ENCODE measurements at places on chromosomes 12 and 14.

GRCh38 chr12:105285378-105285777 lies 45.1 kb upstream of the C12orf75 start:
- no peak for DNase-seq

DNA sequence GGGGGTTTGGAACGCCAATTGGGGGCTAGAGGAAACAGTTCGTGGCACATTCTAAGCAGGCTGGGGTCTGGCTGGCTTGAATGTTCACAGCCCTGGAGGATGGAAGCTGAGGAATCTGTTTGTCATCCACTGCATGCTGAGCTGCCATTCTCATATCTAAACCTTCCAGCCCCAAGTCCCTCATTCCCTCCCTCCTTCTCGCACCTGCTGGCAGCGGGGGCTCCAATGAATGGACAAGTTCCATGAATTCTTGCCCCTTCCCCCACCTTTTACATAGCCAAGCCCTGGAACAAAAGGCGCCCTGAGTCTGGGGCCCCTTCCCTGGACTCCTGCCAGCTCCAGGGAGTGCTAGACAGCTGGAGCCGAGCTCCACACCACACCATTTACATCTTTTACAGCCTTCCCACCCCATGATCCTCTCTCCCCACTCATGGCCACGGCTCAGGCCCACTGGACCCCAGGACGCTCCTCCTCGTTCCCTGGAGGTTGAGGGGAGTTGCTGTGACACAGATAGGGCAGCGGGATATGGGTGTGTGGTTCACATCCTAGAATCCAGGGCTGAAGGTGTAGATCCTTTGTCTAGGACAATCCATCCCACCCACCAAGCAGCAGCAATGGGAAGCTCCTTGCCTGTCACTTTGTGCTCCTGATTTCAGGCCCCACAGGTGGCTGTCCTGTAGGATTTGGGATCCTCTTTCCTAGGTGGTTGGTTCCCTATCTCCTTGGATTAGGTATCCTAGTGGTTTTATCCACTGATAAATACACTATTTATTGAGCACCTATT lies 21.7 kb upstream of the VRTN start:
- no peak for DNase-seq

DNA sequence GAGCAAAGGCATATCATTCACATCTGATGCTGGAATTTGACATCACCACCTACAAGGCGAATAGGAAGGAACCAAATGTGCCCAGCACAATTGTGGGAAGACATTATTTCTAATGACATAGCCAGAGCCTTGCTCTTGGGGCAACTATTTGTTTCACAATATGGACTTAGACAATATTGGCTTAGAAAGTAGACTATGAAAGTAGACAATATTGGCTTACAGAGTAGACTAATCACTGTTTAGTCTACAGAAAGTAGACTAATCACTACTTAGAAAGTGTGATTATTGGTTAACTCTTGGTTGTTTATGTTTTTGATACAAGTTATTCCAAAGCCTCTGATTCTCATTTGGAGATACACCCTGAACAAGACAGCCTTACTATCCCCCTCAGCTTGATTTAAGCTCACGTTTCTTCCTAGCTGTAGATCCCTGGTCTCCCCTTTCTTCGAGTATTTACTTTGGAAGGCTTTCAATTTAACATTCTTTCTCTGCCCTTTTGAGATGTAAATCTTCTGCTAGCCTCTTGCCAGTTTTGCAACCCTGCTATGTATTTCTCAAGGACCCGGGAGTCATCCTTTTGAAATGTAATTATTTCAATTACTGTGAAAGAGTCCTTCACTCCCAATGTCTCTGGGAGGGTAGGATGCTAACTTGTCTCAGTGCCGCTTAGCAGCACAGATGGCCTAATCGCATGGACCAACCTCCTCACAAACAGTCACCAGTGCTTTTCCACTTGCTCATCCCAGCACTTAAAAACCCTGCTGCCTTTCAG lies 843.2 kb downstream of the GALC start:
- peak; percentile 13 for DNase-seq

DNA sequence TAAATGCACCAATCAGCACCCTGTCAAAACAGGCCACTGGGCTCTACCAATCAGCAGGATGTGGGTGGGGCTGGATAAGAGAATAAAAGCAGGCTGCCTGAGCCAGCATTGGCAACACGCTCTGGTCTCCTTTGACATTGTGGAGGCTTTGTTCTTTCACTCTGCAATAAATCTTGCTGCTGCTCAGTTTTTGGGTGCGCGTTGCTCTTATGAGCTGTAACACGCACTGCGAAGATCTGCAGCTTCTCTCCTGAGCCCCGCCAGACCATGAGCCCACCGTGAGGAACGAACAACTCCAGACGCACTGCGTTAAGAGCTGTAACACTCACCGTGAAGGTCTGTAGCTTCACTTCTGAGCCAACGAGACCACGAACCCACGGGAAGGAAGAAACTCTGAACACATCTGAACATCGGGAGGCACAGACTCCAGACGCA lies 8.4 kb upstream of the PIANP start:
- DNase-seq: no peak

DNA sequence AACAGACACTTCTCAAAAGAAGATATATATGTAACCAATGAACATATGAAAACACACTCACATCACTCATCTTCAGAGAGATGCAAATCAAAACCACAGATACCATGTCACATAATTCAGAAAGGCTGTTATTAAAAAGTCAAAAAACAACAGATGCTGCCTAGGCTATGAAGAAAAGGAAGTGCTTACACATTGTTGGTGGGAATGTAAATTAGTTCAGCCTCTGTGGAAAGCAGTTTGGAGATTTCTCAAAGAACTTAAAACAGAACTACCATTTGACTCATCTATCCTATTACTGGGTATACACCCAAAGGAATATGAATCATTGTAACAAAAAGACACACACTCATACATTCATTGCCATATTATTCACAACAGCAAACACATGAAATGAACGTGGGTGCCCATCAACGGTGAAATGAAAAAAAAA lies 35.1 kb downstream of the EIF2S3B start:
- no peak for DNase-seq

- no peak for DNase-seq
These were observed 148.1 kb downstream of the KIF26A start for GRCh38 chr14:104286496-104286895.

- no peak for DNase-seq
These were observed 150.9 kb upstream of the GRIP1 start for GRCh38 chr12:66829660-66830325.

DNA sequence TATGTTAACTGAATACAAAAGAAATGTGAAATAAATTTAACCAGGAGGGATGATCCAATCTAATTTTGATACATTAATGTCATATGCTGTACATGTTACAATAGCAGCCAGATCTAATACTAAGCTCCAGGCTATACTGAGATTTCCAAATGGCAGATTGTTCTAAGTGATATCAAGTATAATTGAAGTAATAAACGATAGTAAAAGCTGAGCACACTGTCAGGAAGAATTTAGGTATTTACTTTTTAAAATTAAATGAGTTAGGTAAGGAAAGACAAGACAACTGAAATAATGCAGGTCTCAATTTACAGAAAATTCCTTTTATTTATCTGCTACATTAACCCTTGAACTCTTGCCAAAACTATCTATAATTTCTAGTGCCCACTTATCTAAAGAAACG lies 39.9 kb downstream of the INSM2 start:
- no peak for DNase-seq

DNA sequence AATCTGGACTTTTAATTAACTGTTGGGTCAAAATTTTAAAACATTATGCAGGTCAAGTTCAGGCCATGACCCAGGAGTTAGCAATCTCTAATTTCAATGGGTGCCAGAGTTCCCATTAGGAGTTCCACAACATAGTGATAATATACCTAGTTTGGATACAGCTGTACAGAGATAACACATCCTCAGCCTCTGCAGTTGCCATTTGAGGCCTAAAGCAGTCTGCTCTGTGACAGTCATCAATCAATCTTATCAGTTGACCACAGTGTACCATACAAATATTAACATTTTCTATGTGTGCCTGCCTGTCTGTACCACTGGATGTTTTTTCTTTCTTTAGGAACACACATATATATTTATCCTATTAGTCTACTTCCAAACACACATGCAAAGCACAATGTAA lies 54.0 kb upstream of the BBS10 start:
- no peak for DNase-seq

GRCh38 chr12:85253853-85254252 lies 26.2 kb upstream of the ALX1 start:
- no peak for DNase-seq

DNA sequence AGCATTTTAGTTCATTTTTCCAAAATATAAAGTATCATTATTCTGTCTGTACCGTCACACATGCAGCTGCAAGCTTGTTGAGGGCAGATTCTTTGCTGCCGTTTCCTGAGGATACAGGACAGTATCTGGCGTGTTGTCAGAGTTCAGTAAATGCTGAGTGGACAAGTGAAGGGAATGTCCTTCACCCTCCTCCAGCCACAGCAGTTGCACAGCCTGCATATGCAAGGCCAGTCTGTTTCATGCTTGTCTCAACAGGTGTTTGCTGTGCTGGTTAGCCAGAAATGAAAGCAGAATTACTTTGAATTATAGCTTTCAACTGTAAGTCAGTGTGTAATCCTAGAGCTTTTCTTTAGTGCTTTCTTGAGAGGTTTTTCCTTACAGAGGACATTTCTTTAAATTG lies 36.5 kb downstream of the TDP1 start:
- DNase-seq: no peak

GRCh38 chr12:67483871-67484554 lies 164.5 kb upstream of the DYRK2 start:
- no peak for DNase-seq

GRCh38 chr14:50936016-50936340 lies 8.3 kb downstream of the PYGL start:
- no peak for DNase-seq

DNA sequence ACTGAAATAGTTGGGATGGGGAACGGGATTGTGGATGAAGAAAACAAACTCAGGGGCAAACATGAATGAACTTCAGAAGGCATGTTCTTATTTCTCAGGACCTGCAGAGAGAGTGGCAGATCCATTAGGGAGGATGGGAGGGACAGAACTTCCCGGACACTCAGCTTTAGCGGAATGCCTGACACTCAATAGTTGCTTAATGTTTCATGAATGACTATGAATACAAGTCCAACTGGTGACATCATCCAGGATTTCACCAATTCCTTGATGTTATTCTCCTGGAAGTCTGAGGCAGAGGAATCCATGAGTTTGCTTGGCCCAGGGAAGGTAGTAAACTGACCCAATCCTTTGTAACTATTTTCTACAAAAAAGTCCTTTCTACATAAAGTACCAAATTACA lies 37.8 kb upstream of the LRRC10 start:
- peak; percentile 73 for DNase-seq

DNA sequence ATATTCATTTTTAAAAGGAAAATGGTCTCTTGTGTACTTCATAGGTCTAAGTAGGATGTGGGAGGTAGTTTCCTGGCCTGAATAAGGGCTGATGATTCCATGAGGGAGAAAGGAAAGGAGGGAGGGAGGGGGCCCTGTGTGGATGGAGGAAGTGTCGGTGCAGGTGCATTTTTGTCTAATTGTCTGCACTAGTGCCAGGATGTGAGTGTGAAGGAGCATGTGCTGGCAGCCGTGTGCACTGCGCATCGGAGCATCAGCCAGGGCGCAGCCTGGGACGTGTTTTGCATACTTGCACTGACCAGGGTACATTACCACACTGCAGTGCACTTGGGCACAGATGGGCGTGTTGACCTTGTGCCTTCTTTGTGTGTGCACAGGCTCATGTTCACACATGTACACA lies 29.2 kb downstream of the SMUG1 start:
- no peak for DNase-seq

- DNase-seq: no peak
These were observed 77.5 kb upstream of the CISTR start for GRCh38 chr12:53829130-53829819.

DNA sequence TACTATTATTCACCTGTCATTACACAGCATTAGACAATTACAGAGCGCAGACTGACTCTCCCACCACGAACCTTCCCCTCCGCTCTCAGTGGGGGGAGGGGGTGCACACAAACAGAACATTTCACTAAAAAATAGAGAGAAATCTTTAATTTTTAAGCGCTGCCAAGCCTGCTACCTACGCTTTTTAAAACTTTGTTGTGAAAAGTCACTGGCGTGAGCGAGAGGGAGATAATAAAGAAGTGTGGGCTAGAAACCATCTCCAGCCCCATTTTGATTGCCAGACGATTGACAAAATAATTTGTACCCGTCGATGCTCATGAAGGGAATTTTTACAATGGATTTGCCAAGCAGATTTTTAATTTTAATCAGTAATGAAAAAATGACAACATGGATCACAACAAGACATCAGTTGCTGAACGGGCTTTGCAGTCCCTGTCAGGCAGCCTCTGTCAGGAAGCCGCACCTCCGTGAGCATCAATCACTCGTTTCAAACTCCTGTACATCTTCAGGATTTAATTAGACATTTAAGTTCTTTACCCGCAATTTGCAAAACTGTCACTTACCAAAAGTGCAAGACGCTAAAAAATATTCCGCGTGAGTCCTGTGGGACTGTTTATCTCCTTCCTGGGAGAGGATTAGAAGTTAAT lies 209.1 kb downstream of the BCL11B start:
- no peak for DNase-seq

DNA sequence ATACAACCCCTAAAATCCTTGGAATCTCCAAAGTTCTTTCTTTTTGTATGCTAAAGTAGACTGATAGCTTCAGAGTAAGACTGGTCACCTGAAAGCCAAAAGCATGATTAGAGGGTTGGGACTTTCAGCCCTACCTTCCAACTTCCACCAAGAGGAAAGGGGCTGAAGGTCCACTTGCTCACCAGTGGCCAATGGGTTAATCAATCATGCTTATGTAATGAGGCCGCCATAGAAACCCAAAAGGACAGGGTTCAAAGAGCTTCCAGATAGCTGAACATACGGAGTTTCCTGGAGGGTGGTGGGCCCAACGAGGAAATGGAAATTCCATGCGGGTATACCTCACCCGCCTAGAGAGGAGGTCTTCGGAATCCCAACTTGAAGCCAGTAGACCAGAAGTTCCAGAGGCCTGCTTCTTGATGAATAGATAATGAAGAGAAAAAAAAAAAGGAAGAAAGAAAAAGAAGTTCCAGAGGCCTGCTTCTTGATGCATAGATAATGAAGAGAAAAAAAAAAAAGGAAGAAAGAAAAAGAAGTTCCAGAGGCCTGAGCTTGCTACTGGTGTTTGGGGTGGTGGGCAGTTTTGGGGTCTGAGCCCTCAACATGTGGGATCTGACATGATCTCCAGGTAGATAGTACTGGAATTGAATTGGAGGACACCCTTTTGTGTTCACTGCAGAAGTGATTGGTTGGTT lies 11.2 kb upstream of the BTG1 start:
- DNase-seq: no peak

GRCh38 chr12:92614001-92614400 lies 88.8 kb upstream of the PLEKHG7 start:
- no peak for DNase-seq

DNA sequence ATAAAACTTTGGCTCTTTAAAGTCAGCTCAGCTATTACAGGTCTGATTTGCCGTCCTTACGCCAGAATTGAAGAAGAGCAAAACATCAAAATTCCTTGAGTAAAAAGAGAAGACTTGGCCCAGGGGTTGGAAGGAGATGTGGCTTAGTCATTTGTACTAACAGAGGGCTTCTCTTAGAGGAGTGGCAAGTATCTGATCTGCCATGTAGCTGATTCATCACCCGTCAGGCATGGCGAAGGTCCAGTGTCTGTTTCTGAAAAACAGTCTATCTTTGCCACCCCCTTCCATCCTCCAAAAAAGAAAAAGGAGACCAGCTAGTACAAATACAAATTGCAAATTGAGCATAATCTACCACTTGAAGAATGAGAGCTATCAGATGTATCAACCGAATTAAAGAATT lies 91.9 kb downstream of the RAD52 start:
- DNase-seq: peak; percentile 32

Data from kidney glomerular epithelial cell (primary cell).